ENCODE measurements at places on chromosomes 11 and 22. TPM values are rescaled to one million over a fixed set of nuclear protein-coding genes. Genes with fewer than 3 reads are reported as not detected.

Gene KCTD21
- total RNA-seq, result 8.0 TPM

Gene TREH
- total RNA-seq, result not detected

Gene PLAAT5
- not detected for total RNA-seq

Gene MOGAT2
- total RNA-seq, result not detected

Gene ANKRD42
- 12.4 TPM for total RNA-seq

Gene RBMXL2
- total RNA-seq, result not detected

GRCh38 chr22:21755851-21756284 is 20.3 kb upstream of the YPEL1 start:
- peaks cover 17% of the 10 kb centered on the region for H3K4me1 ChIP-seq
- no peak overlapping the region for H3K4me3 ChIP-seq
- no peak overlapping the region for H3K27ac ChIP-seq
- no peak for DNase-seq
- H3K27me3 ChIP-seq, result no peaks in the 10 kb centered on the region

GRCh38 chr11:17547932-17548331 is 873 bp downstream of the OTOG start:
- no peak overlapping the region for H3K4me3 ChIP-seq
- H3K27ac ChIP-seq, result no peak overlapping the region
- H3K27me3 ChIP-seq, result no peaks in the 10 kb centered on the region
- no peak for DNase-seq
- H3K36me3 ChIP-seq, result no peaks in the 10 kb centered on the region
- no peaks in the 10 kb centered on the region for H3K4me1 ChIP-seq

DNA sequence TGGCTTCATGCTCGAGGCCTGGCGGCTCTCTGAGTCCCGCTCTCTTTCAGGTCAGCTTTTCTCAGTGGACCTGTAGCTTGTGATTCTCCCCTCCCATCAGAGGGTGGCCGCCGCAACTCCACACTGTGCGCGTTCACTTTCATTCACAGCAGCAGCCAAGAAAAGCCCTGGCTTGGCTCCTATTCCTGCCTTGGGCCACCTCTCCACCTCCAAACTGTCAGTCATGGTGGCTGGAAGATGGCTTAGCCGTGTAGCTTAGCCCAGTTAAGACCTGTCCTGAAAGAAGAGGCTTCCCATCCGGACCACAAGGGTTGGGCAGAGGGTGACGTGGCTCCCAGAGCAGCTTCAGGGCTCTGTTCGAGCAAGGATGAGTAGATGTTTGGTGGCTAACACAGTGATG is 125.5 kb downstream of the TBC1D22A start:
- no peaks in the 10 kb centered on the region for H3K4me1 ChIP-seq
- H3K36me3 ChIP-seq, result peaks cover 17% of the 10 kb centered on the region
- H3K27me3 ChIP-seq, result no peaks in the 10 kb centered on the region
- H3K4me3 ChIP-seq, result no peak overlapping the region
- no peak for DNase-seq

DNA sequence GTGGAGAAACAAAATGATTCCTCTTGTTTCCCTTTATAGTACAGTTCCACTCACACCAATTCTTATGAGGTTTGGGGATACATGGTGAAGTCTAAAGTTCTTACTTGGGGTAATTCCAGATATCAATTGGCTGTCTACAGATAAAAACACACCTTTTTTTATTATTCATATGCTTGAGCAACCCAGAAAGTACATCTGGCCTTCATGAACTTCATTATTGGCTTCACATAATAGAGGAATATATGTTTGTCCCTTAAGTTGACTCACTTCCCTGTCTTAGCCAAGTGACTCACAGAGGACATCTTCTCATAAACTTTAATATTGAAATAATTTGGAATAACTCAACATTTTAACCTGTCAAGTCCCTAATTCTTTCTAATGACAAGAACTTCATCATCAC is 36.3 kb upstream of the SOX6 start:
- H3K27ac ChIP-seq, result no peak overlapping the region
- no peaks in the 10 kb centered on the region for H3K36me3 ChIP-seq
- no peak overlapping the region for H3K4me3 ChIP-seq
- no peaks in the 10 kb centered on the region for H3K4me1 ChIP-seq
- no peak for DNase-seq

DNA sequence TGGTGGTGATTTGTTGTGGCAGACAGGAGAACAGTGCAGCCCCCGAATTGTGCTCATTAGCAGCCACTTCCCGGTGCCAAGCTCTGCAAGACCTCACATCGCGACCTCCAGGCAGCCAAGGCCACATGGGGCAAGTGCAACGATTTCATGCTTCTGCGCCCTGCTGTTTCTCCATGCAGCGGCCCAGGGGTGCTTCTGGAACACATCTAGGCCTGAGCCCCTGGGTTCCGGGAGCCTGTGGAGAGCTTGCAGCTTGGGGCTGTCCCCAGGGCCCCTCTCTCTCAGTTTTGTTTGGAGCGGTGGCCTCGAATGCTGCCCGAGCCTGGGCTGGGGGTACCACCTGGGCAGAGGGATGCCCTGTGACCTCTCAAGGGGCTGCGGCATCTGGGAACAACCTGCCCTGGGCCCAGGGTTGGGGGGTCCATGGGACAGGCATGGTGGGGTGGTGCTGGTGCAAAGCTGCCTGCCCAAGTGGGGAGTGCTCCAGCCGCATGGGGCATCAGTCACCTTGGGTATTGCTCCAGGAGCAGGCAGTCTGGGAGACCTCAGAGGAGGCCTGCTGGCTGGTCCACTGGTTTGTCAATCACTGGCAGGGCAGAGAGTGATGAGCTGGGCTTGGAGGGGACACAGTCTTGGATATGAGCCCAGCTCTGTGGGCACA is 51.9 kb downstream of the TPCN2 start:
- H3K27ac ChIP-seq, result no peak overlapping the region
- H3K27me3 ChIP-seq, result peaks cover 5% of the 10 kb centered on the region
- H3K36me3 ChIP-seq, result no peaks in the 10 kb centered on the region
- DNase-seq, result no peak
- H3K4me3 ChIP-seq, result no peak overlapping the region

DNA sequence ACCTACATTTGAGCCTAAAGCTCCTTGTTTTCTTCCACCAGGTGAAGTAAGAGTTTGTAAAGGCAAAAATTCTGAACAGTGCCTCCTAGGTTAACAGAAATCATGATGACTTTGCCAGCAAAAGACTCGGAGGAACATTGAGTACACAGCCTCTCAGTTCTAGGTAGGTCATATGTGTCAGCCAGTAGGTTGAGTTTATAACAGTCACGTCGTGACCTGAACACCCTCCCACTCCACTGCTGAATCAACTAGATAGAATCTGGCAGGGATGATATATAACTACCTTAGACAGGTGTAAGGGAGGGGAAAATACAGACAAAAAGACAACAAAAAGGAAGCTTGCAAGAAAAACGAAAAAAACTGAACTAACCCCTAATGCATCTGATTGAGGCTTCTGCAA is 12.8 kb upstream of the ASPHD2 start:
- H3K36me3 ChIP-seq, result no peaks in the 10 kb centered on the region
- H3K4me1 ChIP-seq, result no peaks in the 10 kb centered on the region
- DNase-seq, result no peak
- H3K4me3 ChIP-seq, result no peak overlapping the region
- no peak overlapping the region for H3K27ac ChIP-seq
- no peaks in the 10 kb centered on the region for H3K27me3 ChIP-seq

DNA sequence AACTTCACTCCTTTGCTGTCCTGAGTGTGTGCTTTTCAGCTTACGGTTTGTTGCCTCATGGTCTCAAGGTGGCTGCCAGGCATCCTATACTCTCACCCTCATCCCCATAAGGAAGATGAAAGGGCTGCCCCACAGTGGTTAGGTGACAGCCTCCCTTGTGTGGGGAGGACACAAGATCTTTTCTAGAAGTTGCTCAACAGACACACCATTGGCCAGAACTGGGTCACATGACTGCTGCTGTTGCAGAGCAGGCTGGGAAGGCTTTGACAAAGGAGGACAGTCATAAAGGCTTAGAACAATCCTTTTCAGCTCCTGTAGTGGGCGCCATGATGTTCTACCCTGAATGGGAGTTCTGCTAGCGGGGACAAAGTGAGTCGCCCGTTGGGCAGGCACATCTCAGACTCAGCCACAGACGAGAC is 69.7 kb upstream of the RASD2 start:
- DNase-seq, result no peak
- no peaks in the 10 kb centered on the region for H3K36me3 ChIP-seq

GRCh38 chr11:10158461-10158860 is 135.6 kb downstream of the SBF2 start:
- no peaks in the 10 kb centered on the region for H3K27me3 ChIP-seq
- DNase-seq, result no peak
- no peaks in the 10 kb centered on the region for H3K36me3 ChIP-seq
- no peaks in the 10 kb centered on the region for H3K4me1 ChIP-seq
- H3K4me3 ChIP-seq, result no peak overlapping the region

DNA sequence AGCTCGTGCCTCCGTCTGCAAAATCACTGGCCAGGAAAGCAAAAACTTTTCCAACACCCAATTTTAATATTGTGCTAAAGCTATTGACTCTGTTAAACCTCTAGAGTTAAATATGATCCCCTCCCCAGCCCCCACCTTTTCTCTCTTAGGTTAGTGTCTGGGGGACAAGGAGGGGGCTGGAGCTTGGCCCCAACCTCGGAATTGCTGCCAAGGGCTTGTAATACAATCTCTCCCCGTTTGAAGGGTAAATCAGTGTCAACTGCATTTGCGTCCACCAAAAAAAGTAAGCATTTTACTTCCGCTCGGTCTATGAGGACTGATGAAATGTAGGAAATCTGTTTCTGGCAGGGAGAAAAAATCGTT is at the start of gene GAS2:
Gene GAS2, plus strand, starts transcription at position 287 of the 363 bp plus-strand sequence. CDS start 8,259 bp downstream, outside the sequence.
- no peak within 1 kb of the TSS for H3K4me3 ChIP-seq
- no peak for DNase-seq

DNA sequence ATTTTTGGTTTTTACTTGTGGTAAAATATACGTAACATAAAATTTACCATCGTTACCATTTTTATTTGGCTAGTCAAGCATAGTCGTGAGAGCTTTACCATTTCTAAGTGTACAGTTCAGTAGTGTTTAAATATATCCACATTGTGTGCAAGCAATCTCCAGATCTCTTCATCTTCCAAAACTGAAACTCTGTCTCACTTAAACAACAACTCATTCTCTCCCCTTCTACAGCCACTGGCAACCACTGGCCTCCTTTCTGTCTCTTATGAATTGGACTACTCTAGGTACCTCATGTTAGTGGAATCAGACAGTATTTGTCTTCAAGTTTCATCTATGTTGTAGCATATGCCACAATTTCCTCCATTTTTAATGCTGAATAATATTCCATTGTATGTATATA is 37.4 kb downstream of the SMC1B start:
- no peak overlapping the region for H3K27ac ChIP-seq
- H3K36me3 ChIP-seq, result no peaks in the 10 kb centered on the region
- H3K4me3 ChIP-seq, result no peak overlapping the region
- no peaks in the 10 kb centered on the region for H3K4me1 ChIP-seq
- no peak for DNase-seq

- no peak overlapping the region for H3K27ac ChIP-seq
- H3K4me3 ChIP-seq, result no peak overlapping the region
- no peak for DNase-seq
- H3K36me3 ChIP-seq, result no peaks in the 10 kb centered on the region
- no peaks in the 10 kb centered on the region for H3K4me1 ChIP-seq
These were observed 32.8 kb downstream of the CADM1 start for GRCh38 chr11:115471367-115471766.

DNA sequence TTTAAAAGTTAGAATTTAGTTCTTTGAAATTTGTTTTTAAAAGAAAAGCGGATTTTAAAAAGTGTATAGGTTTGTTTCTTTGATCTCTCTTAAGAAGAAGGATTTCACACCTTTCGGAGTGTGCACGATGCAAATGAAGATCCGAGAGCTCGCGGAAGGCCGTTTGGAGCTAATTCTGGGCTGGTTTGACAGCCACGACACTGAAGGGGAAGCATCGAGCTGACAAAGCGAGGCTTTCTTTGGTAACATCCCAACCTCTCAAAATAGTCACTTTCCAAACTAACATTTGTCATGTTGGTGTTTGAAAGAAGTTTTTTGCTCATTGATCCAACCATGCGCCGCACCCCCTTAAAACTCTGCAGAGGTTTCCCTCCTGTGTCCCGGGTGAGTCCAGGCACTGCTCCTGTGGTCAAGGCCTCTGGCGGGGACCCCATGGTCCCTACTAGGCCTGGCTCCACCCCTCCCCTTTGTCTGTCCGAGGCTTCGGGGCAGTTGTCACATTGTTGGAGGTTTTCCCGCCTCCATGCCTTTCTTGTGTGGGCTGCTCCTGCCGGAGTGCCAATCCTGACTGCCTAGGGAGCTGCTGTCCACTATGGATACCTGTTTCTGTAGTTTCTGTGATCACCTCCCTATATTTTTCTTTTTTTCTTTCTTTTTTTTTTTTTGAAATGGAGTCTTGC is 39.7 kb downstream of the MPPED1 start:
- H3K27me3 ChIP-seq, result no peaks in the 10 kb centered on the region
- no peak overlapping the region for H3K27ac ChIP-seq
- H3K4me3 ChIP-seq, result no peak overlapping the region
- H3K4me1 ChIP-seq, result no peaks in the 10 kb centered on the region
- DNase-seq, result no peak
- no peaks in the 10 kb centered on the region for H3K36me3 ChIP-seq

DNA sequence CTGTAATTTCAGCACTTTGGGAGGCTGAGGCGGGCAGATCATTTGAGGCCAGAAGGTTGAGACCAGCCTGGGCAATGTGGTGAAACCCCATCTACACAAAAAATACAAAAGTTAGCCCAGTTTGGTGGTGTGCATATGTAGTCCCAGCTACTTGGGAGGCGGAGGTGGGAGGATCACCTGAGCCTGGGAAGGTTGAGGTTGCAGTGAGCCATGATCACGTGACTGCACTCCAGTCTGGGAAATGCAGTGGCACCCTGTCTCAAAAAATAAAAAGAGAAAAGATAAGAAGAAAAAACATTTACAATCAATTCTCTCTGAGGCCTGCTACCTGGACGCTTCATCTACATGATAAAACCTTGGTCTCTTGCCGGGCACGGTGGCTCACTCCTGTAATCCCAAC is 7.2 kb upstream of the CBL start:
- no peaks in the 10 kb centered on the region for H3K36me3 ChIP-seq
- no peaks in the 10 kb centered on the region for H3K4me1 ChIP-seq
- no peaks in the 10 kb centered on the region for H3K27me3 ChIP-seq
- no peak overlapping the region for H3K4me3 ChIP-seq
- no peak for DNase-seq

DNA sequence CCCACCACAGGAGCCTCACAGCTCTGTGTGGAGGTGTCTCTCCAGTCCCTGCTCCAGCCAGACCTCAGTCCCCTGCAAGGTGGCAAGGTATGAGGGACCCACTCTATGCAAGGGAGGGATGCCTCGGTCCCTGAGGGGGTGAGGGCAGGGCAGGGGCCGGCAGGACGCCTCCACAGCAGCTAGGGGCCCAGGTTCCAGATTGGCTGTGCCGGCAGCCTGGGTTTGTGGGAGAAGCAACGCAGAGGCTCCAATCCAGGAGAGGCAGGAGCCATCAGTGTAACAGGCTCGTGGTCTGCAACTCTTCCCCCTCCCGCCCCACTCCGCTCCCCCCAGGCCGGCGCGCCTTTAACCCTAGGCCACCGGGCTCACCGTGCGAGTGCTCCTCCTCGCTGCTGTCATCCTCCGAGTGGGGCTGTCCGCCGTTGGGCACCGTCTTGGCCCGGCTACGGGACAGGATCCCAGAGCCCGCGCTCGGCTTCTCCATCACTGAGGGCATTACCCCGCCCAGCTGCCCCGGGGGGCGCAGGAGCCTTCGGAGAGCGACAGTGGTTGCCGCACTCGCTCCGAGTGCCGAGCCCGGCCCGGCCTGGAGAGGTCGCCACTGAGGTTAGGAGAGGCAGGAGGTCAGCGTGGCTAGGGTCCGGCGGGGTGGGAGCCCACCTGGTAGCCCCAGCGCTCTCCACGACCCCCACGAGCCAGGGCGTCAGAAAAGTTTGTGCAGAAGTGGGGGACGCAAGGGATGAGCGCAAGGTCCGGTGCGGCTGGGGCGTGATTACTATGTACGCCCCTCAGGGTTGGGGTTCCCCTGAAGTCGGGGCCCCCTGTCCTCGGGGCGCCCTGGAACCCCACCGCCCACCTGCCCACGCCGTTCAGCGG is 765 bp downstream of the RCOR2 start:
- no peak for DNase-seq
- H3K36me3 ChIP-seq, result no peaks in the 10 kb centered on the region
- H3K4me1 ChIP-seq, result peaks cover 28% of the 10 kb centered on the region
- H3K4me3 ChIP-seq, result peak overlapping the region; percentile 45
- no peaks in the 10 kb centered on the region for H3K27me3 ChIP-seq
